NCI-H460 (cell line): ENCODE measurements at places on chromosomes 3 and 15.

- no peak for DNase-seq
Observed at GRCh38 chr3:120650311-120650710, 31.7 kb downstream of the HGD start.

GRCh38 chr3:31544634-31545033 is 11.9 kb downstream of the STT3B start:
- DNase-seq, result no peak

DNA sequence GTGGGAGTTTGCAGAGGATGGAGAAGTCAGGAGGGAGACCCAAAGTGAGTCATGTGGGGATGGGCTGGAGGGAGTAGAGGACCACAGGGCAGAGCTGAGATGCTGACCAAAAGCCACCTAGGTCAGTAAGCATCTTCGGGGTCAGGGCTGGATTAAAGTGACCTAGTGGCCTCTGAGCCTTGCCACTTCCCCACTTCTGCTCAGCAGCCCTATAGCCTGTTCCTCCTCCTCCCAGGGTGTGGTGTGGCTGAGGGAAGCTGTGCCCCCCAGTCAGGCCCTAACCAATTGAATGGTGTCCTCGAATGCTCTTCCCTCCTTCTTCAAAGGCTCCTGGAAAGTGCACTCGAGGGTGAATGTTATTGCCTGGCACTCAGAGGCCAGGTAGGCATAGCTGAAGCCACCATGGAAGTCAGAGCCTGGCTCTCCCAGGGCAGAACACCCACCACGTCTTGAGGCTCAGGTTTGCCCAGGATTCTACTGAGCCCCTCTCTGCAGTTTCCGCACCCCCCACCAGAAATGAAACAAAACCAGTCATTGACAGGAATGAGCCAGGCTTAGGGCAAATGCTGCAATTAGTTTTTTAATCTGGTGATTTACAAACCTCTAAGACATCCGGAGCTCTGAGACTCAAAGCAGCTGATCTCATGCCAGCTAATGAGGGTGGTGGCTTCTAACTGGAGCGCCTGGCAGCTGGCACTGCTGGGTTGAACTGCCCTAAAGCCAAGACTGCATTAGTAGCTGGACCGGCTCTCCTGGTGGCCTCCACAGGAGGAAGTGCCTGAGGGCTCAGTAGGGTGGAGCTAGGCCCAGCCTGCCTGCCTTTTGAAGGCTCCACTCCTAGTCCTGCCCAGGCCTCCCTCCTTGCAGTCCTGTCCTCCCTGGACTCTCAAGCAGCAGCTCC is 26.0 kb upstream of the VIPR1 start:
- DNase-seq, result no peak

DNA sequence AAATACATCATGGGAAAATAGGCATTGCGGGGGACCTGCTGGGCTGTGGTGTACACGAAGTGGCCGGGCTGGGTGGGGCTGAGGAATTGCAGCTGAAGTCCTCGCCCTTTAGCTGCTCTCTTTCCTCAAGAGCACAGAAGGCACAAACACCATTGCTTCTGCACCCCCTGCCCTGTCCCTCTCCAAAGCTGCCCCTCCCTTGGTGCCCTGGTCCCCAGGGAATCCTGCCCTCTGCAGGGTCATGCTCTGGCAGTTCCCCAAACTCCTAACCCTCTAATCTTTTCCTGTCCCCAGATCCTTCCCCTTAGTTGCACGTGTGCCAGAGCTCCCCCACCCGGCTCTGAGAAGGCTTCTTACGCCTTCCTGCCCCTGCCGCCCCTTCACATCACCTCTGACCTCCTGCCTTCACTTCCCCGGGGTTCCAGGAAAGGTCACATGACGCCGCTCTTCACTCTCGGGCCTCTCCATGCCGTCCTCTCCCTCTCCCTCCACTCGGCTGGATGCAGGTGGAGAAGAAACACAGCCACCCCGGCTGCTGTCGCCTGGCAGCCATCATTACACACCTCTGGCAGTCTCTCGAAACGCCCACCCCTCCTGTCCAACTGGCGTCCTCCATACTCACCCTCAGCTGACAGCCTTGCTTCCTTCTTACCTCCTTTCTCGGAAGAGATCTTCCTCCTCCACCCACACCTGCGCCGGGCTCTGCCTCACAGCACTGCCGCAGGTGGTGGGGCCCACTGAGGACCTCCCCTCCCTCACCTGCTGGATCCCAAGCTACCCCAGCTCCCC is 6.9 kb upstream of the PCSK6 start:
- no peak for DNase-seq

DNA sequence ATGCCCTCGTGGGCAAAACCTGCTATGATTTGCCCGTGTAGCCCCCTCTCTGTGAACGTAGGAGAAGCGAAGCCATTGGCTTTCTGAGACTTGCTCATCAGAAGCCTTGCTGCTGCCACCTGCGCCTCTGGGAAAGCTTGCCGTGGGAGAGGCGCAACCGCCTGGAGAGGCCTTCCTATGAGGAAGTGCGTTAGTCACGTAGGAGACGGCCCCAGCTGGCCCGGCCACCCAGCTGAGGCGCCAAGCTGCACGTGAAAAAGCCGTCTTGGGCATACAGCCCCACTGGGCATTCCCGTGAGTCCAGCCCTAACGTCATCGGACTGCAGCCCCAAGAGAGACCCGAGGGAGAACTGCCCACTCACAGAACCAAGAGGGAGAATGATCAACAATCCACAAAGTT is 49.1 kb upstream of the TJP1 start:
- no peak for DNase-seq

DNA sequence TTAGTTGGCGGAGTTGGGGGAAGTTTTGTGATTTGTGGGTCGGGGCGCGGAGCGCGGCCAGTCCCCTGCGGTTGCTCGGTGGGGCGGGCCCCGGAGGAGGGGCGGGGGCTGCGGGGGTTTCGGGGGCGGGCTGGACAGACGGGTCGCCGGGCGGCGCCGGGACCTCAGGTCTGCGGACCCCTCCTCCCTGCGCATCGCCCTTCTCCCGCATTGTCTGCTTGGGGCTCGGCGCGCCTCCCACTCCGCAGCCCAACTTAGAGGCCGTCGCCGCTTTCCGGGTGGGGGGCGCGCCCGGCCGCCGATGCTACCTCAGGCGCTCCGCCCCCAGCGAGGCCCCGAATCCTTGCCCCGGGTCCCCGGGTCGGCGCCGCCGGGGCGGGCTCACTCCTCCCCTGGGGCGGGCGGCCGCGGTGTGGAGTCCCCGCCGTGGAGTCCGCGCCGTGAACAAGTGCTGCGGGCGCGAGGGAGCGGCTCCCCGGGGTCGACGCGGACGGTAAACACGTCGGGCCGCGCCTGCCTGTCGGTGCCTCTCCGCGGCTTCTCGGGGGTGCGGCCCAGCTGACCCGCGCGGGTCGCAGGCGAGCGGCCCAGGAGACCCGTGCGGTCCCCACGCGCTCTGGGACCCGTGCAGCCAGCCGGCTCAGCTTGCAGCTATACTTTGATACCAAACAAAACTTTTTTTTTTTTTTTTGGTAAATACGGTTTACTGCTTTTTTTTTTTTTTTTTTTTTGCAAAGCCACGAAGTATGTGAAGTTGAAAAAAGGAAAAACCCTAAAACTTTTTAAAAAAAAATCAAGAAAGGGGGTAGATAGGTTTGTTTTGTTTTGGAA is 624 bp downstream of the AKAP13 start:
- DNase-seq, result no peak

DNA sequence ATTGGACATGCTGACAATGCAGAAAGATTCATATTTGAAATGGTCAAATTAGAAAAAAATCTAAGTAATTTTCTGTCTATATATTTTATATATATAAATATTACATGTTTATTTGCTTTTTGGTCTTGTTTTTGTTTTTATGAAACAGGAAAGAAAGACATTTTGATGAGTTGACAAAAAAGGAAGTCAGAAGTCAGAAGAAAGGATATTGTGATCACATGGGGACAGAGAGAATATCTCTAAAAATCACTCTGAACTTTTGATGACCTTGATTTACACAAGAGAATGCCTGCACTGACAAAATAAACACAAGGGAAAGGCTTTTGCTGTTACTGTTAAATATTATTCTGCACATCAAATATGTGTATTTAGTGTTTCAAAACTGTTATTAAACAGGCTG is 811.2 kb downstream of the SI start:
- DNase-seq, result no peak

- no peak for DNase-seq
Observed at GRCh38 chr3:170753421-170754310, 116.3 kb downstream of the RPL22L1 start.

- DNase-seq, result no peak
Observed at GRCh38 chr3:194268654-194269512, 82.2 kb downstream of the CPN2 start.
